CD4-positive, alpha-beta T cell treated with Interleukin-4 for 4 hours (primary cell): ENCODE measurements at places on chromosomes 4 and X.

GRCh38 chrX:97594646-97595224 is 711.0 kb downstream of the RPA4 start:
- no peak for DNase-seq

GRCh38 chrX:110569506-110569905 is 210.9 kb downstream of the RTL9 start:
- no peak for DNase-seq

GRCh38 chrX:147763131-147763530 is 148.6 kb upstream of the FMR1 start:
- peak; percentile 0 for DNase-seq

DNA sequence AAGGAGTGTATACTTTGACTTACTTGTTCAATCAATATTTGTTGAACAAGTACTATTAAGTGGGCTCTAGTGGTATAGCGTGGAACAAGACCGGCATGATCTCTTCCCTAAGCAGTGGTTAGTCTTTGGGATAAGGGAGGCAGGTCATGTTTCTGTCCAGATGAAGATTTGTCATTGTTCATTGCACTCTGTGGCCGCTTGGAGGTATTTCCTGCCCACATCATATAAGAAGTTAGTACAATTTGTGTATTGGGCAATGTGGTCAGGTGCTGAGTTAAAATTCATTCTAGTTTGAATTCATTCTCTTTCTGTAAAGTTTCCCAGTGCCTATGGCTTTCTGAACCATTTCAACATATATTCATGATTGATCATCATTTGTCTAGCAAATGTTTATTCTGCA is 101.1 kb upstream of the SHISA3 start:
- DNase-seq, result no peak

- no peak for DNase-seq
Observed at GRCh38 chrX:71542411-71542810, 9.5 kb downstream of the OGT start.

GRCh38 chr4:163482190-163482589 is 8.6 kb upstream of the TKTL2 start:
- no peak for DNase-seq

GRCh38 chr4:144289667-144290428 is 149.3 kb upstream of the GYPA start:
- no peak for DNase-seq

- no peak for DNase-seq
Observed at GRCh38 chr4:17613761-17614415, 553 bp upstream of the MED28 start.

DNA sequence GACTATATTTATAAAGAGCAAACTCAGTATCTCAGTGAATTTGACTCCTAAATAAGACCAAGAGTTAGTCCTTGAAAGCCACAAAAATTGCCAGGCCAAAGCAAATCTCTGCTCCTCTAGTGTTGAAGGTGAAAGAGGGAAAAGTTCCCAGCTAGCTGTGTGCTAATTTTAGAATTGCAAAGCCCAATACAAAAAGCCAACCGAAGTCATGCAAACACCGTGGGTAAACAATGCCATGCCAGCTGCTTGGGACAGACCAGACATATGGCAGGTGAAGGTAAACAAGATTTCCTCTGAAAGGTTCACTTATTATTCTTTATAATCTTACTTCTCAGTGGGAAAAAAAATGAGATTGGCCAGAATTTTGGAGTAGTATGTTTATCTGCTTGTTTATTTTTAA is 80.5 kb upstream of the LNX1 start:
- no peak for DNase-seq

DNA sequence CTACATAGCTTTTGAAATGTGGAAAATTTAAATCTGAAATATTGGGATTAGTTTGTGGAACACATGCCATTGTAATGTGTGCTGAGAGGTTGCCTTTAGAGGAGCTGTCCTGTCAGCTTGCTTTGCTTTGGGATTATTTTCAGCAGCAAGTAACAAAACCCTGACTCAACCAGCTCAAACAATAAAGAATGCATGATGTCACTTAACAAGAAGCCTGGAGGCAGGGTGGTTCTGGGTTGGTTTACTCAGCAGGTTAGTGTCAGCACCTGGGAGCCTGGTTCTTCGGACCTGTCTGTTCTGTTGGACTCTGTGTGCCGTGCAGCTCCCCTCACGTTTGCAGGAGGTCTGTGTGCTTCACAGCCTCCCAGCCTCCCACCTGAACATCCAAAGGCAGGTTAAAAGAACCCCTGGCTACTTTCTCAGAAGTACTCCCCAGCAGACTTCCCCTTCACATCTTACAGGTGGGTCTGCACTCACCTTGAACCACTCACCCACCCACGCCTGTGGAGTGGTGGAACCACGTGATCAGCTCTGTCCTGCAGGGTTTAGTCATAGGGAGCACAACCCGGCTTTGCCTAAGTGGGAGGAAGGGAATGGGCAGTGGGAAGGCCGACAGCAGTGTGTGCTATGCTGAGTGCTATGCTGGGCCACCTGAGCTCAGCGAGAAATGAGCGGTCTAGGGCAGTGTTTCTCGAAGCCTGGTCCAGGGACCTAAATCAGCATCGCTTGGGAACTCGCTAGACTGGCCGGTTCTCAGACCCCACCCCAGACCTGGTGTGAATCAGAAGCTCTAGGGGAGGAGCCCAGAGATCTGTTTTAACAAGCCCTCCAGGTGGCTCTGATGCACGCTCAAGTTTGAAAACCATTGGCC is 20.4 kb downstream of the TMEM131L start:
- peak; percentile 61 for DNase-seq

DNA sequence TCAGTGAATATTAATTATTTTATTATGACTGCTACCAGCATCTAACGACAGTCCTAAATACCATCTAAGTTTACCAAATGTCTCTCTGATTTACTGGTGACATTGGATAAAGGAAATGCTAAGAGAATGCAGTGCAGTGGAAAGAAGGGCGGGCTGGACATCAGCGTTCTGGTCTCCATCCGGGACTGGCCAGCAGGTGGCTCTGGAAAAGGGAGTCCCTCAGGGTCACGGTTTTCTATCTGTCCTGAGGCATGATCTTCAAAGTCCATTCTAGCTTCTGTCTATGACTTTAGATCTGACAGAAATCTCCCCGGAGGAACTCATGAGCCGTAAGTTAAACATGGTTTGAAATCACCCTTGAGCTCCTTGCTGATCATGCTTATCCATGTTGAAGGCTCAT is 3.3 kb downstream of the TRIM2 start:
- no peak for DNase-seq

- no peak for DNase-seq
Observed at GRCh38 chr4:1990348-1990645, 18.5 kb downstream of the NELFA start.

DNA sequence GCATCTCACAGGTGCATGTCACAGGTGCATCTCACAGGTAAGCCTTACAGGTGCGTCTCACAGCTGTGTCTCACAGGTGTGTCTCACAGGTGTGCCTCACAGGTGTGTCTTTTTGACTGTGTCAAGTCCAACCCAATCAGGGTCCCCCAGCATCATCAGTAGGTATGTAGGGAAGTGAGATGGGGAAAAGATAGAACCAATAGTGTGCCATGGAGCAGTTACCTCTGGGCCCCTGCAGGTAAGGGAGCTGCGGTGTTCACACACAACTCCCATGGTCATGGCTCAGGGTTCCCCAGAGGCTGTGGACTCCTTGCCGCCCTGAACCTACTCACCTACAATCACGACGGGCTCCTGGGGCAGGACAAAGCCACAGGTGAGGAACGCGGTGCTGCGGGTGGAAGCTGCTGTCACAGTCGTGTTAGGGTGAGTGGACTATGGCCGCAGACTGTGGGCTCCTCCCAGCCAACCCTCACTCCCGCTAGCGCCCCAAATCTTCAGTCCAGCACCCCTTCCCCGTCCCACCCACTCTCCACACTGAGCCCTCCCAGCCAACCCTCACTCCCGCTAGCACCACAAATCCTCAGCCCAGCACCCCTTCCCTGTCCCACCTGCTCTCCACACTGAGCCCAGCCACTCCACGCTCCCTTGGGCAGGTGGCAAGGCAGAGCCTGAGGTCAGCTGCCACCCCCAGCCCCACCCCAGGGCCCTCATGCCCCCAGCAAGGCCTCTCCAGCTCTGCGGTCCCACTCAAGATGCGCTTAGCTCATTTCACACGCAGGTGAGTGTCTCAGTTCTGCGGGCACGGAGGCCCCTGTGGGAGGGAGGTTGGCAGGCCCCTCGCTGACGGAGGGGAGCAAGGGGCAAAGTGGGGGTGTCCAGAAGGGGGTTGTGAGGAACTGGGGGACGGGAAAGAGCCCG is 2.1 kb upstream of the PDE6B start:
- DNase-seq, result no peak

- DNase-seq, result peak; percentile 20
Observed at GRCh38 chrX:154918060-154918483, 31.9 kb downstream of the F8A1 start.

GRCh38 chr4:108433832-108434231 is 186.5 kb upstream of the RPL34 start:
- peak; percentile 76 for DNase-seq

- no peak for DNase-seq
Observed at GRCh38 chr4:37748485-37748884, 62.3 kb upstream of the RELL1 start.

- no peak for DNase-seq
Observed at GRCh38 chr4:11698846-11699590, 270.3 kb upstream of the HS3ST1 start.

DNA sequence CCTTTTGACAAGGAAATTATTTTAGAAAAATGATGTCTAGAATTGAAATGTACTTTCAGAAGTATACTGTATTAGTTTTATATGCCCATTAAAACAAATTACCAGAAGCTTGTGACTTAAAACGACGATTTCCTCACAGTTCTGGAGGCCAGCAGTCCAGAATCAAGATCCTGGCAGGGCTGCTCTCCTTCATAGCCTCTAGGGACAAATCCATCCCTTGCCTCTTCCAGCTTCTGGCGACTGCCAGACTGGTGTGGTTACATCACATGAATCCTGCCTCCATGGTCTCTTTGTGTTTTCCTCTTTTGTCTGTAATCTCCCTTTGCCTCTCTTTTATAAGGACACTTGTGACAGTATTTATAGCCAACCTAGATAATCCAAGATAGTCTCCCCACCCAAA is 97.1 kb downstream of the IQCM start:
- DNase-seq, result no peak

DNA sequence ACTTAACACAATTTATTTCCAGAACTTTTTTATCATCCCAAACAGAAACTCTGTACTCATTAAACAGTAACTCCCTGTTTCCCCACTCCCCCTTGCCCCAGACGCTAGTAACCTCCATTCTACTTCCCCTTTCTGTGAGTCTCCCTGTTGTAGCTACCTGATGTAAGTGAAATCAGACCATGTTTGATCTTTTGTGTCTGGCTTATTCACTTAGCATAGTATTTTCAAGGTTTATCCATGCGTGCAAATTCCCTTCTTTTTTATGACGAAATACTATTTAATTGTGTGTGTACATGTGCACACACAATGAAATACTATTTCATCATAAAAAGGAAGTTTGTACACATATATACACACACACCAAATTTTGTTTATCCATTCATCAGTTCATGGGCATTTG is 5.2 kb downstream of the PKD2 start:
- DNase-seq, result no peak

DNA sequence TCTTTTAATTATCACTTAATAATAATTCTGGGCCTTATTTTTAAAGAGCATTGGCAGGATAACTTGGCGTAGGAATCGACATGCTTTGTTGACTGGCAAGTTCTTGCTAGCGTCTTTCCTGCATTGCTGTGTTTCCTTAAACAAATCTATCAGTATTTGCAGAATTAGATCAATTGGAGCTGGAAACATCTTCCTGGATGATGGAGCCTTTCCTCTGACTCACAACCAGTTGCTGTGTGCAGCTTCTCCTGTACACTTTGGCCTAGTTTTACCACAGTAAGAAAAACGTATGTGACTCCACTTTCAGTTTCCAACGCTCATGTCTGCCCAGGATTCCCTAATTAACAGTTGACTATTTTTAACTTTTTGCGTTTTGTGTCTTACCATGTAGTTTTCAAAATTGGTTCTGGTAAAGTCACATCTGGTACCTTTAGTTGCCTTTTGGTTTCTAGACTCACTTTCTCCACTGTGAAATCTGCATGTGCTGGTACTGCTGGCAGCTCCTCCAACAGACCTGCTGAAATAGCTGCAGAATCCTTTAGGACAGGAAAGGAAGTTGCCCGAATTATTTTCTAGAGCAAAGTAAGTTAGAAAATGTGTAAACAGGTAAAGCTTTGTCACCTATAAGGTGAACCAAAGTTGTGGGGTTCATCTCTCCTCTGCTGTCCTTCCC is 553.2 kb upstream of the FAT1 start:
- DNase-seq, result no peak

DNA sequence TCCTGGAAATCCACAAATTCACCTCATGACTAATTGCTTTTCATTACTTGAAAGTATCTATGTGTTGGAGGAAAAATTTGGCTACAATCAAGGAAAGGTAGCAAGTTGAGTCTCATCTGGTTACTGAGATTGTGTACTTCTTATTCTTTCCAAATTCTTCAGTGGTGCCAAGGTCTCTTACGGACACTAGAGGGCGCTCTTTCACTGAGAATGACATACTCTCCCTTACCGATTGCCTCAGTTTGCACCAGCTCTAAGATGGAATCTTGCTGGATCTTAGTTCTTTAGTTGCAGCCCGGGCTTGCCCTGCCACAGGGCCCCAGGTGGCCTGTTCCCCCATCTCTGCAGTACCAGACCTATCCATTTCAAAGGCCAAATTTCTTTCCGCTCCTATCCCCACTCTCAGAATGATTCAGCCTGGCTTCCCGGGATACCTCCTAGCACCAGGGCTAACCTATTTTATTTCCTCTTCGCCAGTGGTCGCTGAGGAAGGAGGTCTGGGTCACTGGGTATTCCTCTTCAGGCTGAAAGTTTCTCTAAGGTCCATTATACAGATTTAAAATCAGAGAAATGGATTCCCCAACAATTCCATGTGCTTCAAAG is 24.6 kb upstream of the GPR50 start:
- peak; percentile 42 for DNase-seq

DNA sequence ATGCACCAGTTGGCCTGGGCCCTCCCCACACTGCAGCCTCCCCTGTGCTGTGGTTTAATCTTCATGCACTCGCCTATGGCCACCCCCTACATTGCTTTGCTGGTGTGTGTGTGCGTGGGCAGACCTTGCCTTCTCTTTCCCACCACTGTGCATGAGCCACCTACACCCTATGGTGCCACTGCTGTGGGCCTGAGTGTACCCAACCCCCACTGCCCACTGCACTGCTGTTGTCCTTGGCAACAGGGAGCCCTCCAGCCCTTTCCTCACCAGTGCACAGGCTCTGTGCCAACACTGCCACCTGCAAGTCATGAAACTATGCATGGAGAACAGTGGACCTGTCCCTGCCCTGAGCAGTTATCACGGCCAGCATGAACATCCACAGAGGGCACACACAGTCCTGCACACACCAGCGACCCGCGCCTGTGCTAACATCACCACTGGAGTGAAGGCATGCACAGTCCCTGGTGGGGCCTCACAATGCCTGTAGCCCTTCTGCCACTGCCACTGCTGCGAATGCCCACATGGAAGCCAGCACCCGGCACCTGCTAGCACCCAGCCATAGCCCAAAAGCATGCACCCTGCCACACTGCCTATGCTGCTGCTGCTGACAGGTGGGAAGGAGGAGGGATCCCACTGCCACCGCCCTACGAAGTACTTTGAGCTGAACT is 237.8 kb upstream of the ARSJ start:
- DNase-seq, result no peak
